SHP77 (cell line): ENCODE measurements at places on chromosomes 1 and 21.

GRCh38 chr1:166603296-166603695 lies 236.0 kb upstream of the POGK start:
- DNase-seq = no peak

DNA sequence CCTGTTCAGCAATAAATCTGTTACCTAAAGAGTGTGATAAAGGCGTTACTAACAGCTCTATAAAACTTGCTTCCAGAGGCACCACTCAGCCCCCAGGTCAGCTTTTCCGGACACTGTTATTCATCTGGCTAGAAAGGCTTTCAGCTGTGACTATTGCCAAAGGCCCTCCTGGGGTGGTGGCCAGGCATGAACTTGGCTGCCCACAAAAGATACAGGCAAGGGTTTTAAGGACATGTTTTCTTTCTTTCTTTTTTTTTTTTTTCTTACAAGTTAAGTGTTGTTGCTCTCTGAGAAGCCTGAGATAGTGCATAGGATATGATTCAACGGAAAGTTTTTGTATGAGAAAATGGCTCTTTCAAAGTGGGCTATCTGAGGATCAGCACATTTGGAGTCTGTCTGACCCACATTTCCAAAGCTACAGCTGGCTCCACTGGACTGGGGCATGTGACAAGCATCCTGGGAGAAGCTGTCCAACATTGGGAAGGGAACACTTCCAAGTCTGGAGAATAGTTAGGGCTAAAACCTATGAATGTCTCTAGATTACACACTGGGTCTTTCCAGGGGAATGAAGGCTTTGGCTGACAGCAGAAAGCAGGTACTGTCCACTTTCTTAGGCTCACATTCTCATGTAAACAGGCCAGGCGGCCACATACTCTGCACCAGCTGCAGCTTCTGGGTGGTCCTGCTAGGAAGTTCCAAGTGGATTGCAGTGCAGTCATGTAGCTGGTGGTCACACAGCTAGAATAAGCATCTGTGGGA lies 639.7 kb downstream of the LMO4 start:
- no peak for DNase-seq

DNA sequence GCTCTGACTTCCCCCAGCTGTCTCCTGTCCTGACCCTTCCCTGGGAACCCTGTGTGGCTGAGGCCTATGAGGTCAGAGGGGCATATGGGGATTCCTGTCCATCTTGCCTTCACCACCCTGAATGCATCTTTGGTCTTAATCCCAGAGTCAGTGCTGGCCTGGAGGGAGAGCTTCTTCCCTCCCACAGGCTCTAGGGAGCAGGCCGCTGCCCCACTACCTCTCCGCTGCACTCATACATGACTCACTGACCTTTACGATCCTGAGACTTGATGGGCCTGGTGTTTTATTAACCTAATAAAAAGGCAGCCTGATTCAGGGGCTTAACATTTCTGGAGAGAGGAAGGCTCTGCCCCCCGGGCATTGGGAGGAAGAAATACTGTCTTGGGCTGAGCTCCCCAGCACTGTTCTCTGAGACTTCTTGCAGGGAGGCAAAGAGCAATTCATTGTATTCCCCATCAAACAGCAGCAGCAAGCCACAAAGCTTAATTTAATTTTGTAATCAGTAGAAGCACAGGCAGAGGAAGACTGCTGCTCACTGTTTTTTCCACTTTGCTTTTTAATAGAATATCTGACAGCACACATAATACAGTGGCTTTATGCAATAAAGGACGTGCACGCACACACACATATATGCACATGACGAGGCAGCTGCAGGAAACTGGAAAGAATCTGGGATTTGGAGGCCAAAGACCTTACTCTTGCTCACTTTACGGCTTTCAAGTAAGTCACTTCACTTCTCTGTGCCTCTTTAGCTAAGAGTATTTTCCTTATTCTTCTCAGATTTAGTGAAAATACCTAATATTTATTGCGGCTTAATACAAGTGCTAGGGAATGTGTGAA lies 89.2 kb upstream of the GRIK3 start:
- DNase-seq = no peak

GRCh38 chr1:1099506-1100183 lies 16.2 kb downstream of the C1orf159 start:
- no peak for DNase-seq

GRCh38 chr1:17873007-17873675 lies 118.0 kb downstream of the ACTL8 start:
- no peak for DNase-seq

DNA sequence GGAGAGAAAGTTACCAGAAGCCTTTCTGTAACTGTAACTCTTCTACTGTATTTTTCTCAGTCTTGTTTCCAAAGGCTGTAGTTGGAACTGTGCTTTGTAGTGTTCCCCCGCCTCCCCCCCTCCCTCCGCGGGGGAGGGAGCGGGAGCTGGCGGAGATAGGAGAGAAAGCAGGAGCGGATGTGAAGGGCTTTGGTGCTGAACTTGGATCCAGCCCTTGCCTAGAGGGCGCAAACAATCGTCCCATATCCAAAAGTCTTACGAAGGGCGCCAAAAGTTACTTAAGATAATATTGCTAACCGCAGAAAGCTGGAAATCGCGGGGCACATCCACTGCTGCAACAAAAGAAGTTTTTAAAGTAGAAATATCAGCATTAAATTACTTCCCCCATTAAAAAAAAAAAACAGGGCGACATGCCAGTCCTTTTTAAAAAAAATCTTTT lies 2.4 kb upstream of the NFIA start:
- DNase-seq = peak; percentile 60

- DNase-seq = peak; percentile 60
Observed at GRCh38 chr1:17551755-17552234, 12.3 kb downstream of the ARHGEF10L start.

DNA sequence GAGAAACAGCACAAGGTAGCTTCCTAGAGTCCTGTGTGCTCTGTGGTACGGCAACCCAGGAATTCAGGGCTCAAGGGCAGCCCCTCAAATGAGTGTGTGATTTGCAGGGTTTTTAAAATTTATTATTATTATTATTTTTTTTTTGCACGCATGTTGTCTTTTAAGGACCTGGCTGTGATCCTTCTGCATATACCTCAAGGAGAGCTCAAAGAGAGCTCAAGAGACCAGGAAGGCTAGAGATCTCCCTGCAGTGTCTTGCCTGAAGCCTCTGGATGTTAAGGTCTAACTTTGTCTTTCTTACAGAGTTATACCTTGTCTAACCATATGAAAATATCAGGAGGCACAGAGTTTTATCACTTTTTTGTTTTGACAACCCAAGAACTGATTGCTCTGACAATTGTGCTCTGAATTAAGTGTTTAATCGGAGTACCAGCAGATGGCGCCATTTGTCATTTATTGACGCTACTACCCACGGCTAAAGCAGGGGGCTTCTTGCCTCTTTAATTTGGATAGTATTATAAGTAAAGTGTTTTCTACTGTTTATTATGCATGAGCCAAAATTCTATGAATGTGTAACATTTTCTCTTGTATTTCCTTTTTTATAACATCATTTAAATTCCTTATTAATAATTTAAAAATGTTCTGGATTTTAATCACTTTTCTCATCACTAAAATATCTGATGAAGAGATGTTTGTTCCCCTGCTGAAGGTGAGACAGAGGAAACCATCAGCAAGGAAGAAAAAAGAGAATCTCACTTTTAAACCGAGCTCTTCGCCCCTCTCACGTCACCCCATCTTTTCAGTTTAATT lies 35.8 kb upstream of the LMO4 start:
- DNase-seq = peak; percentile 49

GRCh38 chr1:160846281-160846680 lies 16.4 kb downstream of the CD244 start:
- DNase-seq = no peak

GRCh38 chr1:245207056-245207638 lies 52.4 kb downstream of the KIF26B start:
- DNase-seq = no peak

DNA sequence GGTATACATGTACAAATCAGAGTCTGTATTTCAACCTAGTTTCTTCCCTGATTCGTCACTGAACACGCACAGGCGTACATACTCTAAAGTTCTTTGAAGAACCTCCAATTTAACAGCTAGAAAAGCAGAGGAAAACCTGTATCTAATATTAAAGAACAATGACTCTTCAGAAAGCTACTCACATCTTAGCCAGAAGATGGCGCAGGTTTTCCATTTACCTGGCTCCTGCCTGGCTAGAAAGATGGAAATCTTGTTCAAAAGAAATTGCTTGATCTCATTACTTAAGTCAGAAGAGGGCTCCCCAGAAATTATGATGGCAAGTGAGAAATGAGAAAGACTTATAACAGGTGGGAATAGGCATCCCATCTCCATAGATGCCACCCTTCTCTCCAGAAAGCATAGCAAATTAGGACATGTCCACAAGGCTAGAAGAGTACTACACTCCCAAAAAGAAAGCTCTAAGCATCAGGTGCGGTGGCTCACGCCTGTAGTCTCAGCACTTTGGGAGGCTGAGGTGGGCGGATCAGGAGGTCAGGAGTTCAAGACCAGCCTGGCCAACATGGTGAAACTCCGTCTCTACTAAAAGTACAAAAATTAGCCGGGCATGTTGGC lies 19.0 kb upstream of the L1TD1 start:
- peak; percentile 66 for DNase-seq

GRCh38 chr1:14686701-14687100 lies 88.2 kb downstream of the KAZN start:
- DNase-seq = no peak

- no peak for DNase-seq
Observed at GRCh38 chr1:52022133-52022532, 11.5 kb downstream of the KTI12 start.

- no peak for DNase-seq
Observed at GRCh38 chr21:37445228-37445627, 78.7 kb downstream of the DYRK1A start.

GRCh38 chr1:230979389-230979716 lies 459 bp downstream of the ARV1 start:
- DNase-seq = no peak

DNA sequence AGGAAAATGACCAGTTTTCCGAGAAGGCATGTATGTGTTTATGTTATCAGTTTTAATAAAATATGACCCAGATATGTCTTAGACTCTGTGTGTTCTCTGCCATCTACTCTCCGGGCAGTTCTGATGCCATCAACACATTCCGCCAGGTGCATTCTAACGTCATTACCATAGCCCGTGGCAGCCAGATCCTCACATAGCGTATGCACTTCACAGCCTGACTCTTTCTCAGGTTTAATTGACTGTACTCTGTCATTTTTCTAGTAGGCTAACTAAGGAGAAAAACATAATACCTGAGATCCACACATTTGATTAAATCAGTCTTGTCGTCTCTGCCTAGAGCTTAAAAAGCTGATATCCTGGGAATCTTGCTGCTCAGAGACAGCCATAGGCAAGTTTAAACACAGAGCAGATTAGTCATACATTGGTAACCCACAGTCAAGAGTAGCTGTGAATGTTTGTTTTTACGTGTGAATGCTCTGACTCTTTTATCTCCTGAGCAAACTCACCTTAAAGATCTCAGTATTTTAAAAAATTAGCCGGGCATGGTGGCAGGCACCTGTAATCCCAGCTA lies 175.9 kb downstream of the GREM2 start:
- DNase-seq = no peak

GRCh38 chr1:201116091-201116490 lies 3.9 kb upstream of the CACNA1S start:
- DNase-seq = no peak

DNA sequence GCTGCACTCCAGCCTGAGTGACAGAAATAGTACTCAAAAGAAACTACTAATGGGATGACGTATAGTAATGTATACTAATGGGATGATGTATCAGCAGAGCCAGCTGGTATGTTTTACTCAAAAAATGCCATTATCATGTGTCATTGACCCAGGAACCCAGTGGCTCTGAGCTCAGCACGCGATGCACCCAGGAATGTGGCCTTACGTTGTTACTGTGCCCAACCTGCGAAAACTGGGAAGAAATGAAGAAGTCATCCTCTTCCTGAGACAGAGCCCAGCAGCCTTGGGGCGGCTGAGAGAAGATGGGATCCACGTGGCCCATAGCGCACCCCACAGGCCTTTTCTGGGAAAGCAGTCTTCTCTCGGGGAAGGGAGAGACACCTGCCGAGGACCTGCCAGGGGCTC lies 8.8 kb downstream of the UBE2J2 start:
- no peak for DNase-seq

- no peak for DNase-seq
Observed at GRCh38 chr1:28510273-28510969, 4.6 kb downstream of the RCC1 start.

- no peak for DNase-seq
Observed at GRCh38 chr1:200334661-200335256, 75.1 kb downstream of the ZNF281 start.

DNA sequence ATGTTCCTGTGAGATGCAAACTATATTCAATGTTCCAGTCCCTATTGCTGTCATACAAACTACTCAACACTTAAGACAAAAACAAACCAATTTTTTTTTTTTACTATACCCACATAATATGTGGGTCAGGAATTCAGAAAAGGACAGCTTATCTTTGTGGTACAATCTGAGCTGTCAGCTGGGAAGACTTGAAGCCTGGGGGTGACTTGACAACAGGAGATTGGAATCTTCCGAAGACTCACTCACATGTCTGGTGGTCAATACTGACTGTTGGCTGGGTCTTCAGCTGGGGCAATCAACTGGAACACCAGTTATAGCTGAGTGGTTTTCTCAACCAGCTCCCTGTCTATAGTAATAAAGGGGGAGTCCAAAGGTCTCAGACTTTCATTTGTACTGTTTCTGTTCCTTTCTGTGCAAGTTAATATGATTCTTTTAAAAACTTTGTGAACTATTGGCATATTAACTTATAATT lies 81.7 kb upstream of the ATP1B1 start:
- DNase-seq = no peak

DNA sequence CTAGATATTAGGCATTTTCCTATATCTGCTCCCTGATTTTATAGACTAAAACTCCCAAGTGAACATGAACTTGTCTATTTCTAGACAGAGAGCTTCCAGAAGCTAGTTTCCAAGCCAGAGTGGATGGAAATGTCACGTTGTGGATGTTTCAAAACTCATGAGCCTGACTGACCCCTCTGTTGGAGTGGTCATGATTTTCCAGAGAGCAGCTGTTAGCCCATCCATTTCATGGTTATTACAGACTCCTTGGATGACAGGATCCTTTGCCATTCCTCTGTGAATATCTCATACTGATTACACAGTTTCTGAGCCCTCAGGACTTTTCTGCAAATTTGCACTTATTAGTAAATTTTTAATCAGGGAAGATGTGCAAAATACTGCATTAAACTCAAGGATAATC lies 76.8 kb upstream of the ATF3 start:
- DNase-seq = no peak

GRCh38 chr1:201379733-201380242 lies 2.3 kb upstream of the TNNT2 start:
- no peak for DNase-seq

DNA sequence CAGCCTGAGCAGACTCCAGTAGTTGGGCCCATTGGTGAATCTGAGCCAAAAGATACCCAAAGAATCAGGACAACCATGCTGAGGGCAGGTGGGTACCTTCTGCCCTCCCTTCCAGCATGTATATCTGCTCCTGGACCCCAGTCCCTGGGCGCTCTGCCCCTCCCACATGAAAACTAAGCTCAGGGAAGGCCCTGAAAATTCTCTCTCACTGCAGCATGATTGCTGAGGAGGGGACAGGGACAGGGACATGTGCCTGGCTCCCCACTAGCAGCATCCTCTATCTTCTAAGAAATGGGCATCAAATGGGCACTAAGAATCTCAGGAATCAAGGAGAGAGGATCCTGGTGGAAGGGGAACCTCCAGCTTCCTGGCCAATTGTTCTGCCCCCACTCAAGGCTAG lies 446.0 kb downstream of the MATN1 start:
- no peak for DNase-seq
